ENCODE measurements at places on chromosomes 2 and 18. TPM values are rescaled to one million over a fixed set of nuclear protein-coding genes. Genes with fewer than 3 reads are reported as not detected.

Gene TCF7L1
- polyA plus RNA-seq = 59.1 TPM

Gene TUBA4B
- polyA plus RNA-seq = 0.87 TPM

DNA sequence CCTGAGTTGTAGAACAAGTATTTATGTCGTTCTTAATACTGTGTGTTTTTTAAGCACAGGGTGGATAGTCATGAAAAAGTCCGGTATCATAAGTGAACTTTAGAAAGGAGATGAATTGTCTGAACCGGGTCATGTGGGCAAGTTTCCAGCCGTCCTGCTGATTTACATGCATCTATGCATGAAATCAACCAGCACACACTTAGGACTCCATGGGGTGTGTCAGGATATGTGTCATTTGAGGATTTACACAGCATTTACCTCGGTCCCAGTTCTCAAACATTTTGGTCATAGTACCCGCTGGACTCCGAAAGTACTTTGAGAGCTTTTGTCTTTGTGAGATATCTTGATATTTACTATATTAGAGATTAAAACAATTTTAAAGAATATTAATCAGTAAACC lies 47.5 kb upstream of the TWSG1 start:
- DNase-seq = no peak

DNA sequence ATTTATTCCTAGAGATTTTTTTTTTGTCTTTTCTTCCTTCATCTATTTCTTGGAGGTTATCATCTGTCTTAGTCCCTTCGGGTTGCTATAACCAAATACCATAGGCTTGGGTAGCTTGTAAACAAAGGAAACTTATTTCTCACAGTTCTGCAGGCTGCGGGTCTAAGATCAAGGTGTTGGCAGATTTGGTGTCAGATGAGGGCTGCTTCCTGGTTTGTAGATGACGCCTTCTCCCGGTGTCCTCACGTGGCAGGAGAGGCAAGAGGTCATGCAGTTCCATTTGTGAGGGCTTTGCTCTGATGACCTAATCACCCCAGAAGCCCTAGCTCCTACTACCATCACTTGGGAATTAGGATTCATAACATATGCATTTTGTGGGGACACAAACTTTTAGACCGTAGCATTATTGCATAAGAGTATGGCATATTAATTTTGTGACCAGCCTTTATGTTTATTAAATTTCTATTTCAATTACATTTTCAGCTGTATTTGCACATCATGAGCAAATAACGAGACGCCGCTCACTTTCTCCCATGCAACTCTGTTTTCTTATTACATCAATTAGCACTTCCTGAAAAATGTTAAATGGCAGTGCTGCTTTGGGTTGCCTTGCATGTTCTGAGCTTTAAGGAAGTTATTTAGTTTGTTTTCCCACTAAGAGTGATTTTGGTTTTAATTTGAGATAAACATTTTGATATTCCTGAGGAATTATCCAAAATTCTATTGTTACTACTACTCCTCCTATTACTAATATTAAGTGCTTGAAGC lies 246.4 kb upstream of the HDAC4 start:
- no peak for DNase-seq

Gene DSG1
- 0.04 TPM for polyA plus RNA-seq

DNA sequence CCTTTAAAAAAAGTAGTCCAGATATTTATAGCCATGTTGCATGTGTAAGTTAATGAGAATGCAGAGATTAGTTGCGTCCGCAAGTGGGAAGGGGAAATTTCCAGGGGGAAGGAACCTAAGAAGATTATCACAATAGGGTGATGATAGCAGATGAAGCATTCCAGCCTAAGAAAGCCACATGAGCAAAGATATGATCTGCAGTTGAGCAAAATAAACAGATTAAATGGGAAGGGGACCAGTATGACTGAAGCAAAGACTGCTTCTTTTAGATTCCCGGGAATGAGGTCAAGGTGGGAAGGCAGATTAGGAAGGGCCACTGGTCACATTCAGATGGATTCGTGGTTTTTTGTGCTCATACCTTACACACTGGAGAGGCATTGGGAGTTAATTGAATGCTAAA lies 154.6 kb upstream of the CDH2 start:
- DNase-seq = no peak

Gene CXCR1
- not detected for polyA plus RNA-seq

DNA sequence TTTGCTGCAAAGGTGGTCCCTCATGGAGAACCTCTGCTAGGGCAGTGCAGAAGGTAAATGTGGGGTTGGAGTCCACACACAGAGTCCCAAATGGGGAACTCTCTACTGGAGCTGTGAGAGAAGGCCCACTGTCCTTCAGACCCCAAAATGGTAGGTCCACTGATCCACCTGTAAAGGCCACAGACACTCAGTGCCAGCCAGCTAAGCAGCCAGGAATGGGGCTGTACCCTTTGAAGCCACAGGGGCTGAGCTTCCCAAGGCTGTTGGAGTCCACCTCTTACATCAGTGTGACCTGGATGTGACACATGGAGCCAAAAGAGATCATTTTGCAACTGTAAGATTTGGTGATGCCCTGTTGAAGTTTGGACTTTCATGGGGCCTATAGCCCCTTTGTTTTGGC lies 252.4 kb upstream of the GULP1 start:
- DNase-seq = no peak

DNA sequence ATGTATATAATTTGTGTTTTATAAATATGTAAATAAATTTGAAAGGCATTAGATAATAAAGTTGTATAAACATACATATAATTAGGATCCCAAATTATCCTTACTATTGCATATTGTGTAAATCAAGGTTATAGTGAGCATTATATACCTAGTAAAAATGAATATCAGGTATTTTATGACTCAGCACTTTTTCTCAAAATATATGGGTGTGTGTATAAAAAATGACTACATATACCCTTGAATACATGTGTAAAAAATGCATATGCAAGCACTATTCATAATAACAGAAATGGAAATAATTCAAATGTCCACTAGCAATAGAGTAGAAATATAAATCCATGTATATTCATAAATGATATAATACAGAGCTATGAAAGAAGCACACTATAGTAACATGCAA lies 870.9 kb upstream of the CNTNAP5 start:
- DNase-seq = no peak

DNA sequence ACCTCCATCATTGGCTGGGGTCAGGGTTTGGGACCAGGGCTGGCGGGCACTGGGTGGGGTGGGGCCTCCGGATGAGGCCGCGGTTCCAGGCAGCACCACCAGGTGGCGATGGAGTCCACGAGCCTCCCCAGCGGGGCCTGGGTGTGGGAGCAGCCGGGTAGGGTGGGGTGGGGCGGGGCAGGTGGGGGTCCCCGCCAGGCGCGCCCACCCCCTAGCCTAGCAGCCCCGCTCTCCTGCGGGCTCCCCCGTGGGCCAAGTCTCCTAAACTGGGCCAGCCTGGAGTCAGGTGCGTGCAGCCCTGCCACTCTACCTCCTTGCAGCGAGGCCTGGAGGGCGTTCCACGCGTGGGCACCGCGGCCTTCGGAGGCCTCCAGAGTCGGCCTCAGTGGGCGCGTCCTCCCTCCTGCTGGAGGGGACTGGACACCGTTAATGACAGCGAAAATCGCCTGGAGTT lies 187.5 kb downstream of the TWIST2 start:
- no peak for DNase-seq

- DNase-seq = no peak
Measured at GRCh38 chr2:217942731-217943335, 60.0 kb downstream of the TNS1 start.

Gene MERTK
- polyA plus RNA-seq = 19.5 TPM

DNA sequence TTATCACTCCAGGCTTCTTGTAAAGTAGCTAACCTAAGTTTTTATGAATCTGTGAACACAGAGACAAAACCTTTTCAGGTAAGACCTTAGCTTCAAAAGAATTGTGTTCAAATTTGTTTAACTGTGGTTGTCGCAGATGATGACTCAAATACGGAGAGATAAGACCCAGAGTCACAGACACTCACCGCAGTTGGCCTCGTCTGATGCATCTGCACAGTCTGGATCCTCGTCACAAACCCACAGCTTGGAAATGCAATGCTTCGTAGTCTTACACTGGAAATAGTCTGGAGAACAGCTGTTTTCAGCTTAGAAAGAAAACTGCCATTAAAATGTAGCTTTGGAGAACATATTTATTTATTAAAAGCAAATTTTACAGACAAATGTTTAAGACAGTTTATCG lies 1662.1 kb upstream of the NXPH2 start:
- DNase-seq = no peak

Gene MYCN
- 35.6 TPM for polyA plus RNA-seq

DNA sequence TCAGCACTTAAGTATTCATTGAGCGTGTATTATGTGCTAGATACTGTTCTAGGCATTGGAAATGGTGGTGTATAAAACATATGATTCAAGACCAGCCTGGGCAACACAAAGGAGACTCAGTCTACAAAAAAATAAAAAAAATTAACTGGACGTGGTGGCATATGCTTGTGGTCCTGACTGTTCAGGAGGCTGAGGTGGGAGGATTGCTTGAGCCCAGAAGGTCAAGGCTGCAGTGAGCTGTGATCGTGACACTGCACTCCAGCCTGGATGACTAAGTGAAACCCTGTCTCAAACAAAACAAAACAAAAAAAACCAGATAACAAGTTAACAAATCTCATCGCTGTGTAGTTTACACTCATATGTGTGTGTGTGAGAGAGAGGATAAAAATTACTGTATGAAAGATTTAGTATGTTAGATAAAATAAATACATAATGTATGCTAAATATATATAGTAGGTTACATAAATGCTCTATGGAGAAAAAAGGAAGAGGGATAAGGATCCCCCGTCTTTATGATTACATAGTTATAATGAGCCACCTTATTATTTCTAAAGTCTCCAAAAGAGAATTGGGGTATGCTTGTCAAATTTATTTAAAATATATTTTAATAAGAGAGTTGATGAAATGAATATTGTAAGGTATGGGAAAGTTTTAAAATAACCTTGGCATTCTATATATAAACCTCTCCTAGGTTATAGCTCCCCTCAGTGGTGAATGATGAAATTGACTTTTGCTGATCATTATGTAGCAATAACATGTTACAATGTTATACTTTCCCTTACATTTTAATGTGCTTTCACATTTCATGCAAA lies 69.2 kb downstream of the EHBP1 start:
- DNase-seq = peak; percentile 25

Gene COA5
- 88.0 TPM for polyA plus RNA-seq

DNA sequence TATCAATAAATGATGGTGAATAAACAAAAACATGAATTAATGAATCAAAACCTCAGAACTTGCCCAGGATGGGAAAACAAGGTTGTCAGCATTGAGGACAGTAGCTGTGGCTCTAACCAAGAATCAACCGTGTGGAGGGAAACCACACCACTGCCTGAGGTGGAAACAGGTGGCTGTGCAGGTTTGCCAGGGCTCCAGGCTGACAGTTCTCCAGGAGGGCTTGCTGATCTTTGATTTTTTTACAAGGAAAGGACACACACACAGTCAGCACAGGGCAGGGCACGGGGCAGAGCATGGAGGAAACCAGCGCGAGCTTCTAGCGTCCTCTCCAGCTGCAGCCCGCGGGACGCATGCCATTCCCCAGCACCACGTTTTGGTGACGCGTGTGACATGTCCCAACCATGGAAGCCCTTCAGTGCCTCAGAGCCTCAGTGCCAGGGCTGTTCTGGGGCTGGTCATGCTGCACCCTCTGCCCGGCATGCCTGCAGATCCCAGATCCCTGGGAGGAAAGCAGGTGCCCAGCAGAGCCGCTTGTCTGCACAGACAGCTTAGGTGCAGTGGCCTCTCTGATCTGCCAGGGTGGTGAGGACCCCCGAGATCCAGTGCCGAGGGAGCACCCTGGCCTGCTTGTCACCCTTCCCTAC lies 15.8 kb upstream of the AGXT start:
- no peak for DNase-seq

Gene CFC1
- not detected for polyA plus RNA-seq

Gene BCL2
- polyA plus RNA-seq = 23.3 TPM

DNA sequence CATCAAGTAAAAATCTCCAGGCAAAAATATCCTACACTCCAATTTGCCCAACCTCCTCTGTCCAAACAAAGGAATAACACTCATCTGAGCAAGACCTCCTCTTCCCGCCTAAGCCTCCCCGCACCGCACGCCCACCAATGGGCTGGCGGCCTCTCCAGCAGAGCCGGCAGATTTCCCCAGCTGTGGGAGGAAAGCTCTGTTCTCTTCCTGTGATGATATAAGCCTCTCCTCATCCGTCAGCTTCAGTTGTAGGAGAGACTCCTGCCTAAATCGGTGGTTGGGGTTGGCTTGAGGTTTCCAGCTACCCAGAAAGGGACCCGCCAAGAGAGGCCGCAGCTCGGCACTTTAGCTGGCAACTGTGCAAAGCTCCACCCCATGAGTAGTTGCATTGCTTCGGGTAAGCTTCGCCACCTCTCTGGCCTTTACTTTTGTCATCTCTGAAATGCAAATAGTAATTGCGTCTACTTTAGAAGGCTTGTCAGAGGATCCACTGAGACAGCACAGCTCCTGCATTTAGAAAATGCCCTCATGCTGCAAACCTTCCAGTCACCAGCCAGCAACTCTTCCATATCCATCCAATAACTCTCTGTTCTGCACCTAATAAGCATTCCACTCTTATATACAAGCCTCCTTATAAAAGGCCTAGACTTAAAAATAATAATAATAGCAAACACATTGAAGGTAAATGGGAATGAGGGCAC lies 146.4 kb downstream of the MYT1L start:
- DNase-seq = no peak

Gene ST6GAL2
- polyA plus RNA-seq = 18.3 TPM

DNA sequence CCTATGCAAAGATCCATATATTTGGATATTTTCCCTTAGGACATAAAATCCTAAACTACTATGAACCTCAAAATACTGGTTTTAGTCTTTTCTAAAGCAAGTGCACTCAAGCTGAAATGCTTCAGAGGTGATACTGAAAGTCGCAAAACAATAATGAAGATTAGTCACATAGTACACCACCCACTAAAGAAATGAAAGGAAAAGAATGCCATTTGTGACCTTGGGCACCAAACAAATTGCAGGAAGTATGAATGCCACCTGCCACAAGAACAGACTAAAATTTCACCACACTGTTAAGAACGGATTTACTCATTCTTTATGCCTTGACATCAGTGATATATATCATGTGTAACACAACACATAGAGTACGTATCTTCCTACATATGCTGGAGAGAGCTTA lies 161.5 kb downstream of the ZNF521 start:
- DNase-seq = no peak

Gene IMPA2
- 103 TPM for polyA plus RNA-seq

DNA sequence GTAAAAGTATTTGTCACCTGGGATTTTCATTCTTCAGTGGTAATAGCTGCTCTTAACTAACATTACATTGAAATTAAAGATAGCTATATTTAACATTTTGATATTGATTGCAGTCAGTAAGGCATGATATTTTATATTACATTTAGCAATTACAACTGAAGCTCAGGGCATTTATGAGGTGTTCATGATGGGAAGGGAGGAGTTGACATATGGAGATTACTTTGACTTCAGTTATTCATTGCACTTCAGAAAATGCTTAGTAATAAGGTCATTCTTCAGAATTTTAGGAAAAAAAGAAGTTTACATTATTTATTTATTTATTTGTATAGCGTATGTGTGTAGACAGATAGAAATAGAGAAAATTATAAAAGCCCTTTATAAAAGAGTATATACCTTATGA lies 352.0 kb downstream of the GALNT13 start:
- no peak for DNase-seq
